ENCODE measurements at places on chromosomes 4 and X.

DNA sequence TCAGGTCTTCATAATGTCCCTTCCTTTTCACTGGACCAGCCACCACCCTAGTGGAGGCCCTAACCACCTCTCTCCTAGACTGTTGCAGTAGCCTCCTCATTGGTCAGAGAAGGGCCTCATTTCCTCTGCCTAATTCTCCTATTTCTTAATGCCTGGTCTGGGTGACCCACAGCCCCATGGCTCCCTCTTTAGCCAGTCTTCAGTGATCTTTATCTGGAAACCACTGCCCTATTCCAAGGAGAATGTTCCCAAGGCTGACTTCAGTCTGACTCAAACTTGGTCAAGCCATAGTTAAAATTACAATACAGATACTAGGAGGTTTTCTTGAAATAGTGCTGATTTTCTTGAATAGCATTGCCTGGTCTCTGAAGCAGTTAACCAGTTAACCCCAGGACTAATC is 53.6 kb upstream of the PRPS1 start:
- no peak for DNase-seq

DNA sequence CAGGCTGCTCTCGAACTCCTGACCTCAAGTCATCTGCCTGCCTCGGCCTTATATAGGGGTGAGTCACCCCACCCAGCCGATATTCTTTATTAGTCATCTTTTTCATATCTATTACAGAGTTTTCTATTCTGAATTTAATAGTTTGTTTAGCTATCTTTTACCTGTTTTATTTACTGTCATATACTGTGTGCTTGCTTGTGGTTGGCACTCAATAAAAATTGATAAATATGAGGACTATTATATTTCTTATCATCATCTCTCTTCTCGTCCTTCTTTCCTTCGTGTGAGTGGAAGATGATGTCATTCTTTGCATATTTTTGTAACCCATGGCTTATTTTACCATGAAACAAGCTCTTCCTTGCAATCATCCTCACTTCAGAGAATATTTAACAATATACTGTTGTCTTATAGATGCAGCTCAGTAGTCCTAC is 265.5 kb downstream of the ARHGAP24 start:
- DNase-seq = no peak

DNA sequence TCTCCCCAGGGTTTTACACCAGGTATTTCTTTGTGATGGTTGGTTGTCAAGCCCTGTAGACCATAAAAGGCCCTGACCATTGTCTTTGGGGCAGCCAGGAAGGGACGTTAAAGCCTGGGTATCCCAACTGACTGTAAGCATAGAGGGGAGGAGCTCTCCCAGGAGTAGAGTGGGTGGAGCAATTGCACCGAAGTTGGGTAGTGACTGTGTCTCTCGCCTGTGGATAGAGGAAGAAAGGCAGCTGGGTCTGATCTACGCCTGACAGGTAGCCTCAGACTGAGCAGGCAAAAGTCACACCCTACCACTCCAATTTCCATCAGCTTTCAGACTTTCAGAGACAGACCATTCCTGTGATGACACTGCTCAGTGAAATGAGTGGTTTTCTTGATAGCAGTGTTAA is 123.3 kb downstream of the KLHL8 start:
- no peak for DNase-seq

- DNase-seq = no peak
Measured at GRCh38 chr4:151569650-151570049, 160.7 kb downstream of the FHIP1A start.

DNA sequence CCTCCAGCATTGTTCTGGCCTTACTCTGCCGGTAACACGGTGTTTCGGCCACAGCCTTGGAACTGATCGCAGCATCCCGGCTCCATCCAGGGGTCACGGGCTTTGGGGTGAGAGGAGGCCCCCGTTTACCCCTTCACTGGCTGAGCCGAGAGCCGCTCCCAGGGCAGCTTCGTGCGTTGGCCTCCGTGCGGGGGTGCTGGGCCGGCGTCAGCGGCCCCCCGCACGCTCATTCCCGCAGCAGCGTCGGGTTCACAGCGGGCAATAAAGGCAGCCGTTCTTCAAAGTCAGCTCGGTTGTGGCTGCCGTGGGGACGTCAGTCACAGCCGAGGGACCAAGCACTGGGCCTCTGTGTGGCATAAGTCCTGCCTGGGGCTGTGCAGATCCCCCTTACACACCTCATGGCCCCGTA is 25.3 kb upstream of the PLCXD1 start:
- no peak for DNase-seq

DNA sequence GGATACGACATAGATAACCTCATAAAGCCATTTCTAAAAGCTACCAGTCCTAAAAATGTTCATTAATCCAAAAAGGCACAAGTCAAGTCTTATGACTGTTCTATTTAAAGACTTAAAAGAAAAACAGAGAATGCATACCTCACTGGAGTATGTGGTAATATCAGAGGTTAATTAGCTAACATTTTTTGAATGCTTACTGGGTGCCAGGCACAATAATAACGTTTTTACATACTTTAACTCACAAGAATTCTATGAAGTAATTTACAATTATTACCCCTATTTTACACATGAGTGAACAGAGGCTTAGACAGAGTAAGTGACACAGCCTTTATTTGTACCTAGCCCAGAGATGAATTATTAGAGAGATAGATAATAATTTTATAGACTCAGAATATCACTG is 207.5 kb downstream of the PDGFC start:
- no peak for DNase-seq

GRCh38 chr4:106985830-106986229 is 50.3 kb downstream of the DKK2 start:
- no peak for DNase-seq

GRCh38 chrX:16671005-16671404 is 21.0 kb downstream of the S100G start:
- DNase-seq = peak; percentile 3

DNA sequence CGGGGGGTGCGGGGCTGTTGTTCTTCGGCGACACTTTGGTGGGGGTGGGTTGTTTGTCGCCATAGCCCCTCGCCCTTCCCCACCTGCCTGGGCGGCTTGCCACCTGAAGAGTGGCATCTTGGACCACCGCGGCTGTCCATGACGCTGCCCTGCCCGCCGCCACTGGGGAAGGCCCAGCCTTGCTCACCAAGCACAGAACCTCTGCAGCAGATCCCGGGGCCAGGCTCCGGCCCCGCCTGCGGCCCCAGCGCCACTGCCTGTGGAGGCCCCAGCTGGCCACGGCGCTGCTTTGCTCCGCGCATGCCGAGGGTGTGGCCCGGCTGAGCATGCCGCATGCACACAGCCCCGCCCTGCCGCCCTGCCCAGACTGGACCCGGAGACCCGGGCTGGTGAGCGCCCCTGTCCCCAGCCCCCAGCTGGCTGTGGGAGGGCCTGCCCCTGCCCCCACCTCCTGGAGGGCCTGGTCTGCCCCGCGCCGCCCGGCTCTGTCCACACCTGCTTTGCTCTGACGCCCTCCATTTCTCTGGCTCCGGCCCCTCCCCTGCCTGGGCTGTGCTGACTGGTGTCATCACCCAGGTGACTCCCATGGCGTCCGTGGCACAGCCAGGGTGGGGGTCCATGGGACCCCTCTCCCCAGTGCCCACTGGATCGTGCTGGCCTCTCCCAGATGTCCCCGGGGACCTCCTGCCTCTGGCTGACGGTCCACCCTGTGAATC is 5.3 kb downstream of the NAT8L start:
- no peak for DNase-seq

- no peak for DNase-seq
Measured at GRCh38 chrX:23699636-23700194, 32.4 kb downstream of the PRDX4 start.

GRCh38 chr4:16467061-16467460 is 240.8 kb upstream of the TAPT1 start:
- DNase-seq = no peak

GRCh38 chr4:76544725-76545124 is 109.7 kb downstream of the SHROOM3 start:
- DNase-seq = no peak
